ENCODE measurements at places on chromosomes 3 and 15.

GRCh38 chr15:91973481-91973880 is 120.0 kb downstream of the SLCO3A1 start:
- no peak for DNase-seq

DNA sequence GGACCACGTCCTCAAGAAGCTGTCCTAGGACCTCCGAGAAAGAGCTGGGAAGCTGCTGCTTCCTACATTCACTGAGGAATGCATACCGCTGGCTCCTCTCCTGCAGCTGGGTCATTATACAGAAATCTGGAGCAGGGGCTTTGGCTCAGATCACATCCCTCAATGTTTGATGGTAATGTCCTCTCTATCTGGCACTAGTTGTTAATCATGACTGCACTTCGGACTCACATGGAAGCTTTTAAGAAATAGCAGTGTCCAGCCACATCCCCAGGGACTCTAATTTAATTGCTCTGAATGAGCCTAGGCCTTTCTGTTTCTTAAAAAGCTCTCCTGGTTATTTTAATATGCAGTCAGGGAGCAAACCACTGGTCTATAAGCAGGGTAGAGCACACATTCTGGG is 25.7 kb upstream of the MYRIP start:
- no peak for DNase-seq

GRCh38 chr15:83833569-83833968 is 179.6 kb downstream of the ADAMTSL3 start:
- no peak for DNase-seq

DNA sequence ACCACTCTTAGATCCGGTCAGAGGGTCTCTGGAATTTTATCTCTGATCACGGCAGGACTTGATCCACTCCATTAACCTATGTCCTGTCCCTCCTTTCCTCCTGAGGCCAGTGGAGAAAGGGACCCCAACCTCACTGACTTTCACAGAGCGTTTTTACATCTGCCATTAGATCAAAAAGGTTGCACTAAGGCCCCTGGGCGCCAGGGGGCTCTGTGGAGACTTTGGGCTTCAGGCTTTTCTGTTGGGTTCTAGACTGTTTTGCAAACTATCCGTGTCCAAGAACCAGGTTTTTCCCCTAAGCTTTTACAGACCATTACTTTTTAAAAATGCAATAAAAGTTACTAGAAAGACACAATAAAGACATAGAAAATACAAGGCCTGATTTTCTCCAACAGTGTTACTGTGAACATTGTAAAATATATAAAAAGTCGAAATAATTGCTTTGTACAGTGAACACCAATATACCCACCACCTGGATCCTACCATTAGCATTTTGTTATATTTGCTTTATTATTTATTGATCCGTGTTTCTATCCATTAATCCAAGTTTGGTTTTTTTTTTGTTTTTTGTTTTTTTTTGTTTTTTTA is 159.7 kb downstream of the POLR2M start:
- DNase-seq = peak; percentile 29

- DNase-seq = no peak
Measured at GRCh38 chr3:195028877-195029606, 241.9 kb downstream of the XXYLT1 start.
